BJ (cell line): ENCODE measurements at places on chromosomes 5 and 9.

DNA sequence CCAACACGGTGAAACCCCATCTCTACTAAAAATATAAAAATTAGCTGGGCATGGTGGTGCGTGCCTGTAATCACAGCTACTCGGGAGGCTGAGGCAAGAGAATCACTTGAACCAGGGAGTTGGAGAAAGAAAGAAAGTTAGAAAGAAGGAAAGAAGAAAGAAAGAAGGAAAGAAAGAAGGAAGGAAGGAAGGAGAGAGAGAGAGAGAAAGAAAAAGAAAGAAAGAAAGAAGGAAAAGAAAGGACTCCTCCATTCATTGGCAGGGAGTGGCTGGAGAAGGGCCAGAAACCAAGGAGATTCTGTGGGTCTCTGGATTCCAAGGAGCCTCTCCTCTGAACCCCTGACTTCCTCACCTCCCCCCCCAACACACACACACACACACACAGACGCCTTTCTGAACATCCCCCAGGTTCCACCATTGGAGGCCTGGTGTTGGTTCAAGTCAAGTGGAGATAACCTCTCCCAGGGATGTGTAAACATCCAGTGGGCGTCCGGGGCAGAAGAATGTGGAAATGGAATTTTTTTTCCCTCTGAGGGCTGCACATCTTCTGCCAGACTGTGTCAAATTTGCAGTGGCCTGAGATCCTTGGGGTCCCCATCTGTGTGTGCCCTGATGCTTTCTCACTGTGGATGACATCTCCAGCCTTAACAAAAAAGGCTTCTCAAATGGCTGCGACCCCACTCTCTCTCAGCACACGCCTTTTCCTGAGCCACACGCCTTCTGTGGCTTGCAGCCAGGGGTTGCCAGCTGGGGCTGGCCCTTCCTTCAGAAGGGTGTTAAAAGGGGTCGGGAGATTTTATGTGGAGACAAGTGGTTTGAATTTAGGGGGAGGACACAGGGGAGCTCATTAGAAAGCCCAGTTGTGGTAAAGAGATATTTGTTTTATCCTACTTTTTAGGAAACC, 109.3 kb upstream of the HAND1 start:
- DNase-seq = no peak

- DNase-seq = peak; percentile 14
Observed at GRCh38 chr9:87149799-87150198, 202.5 kb upstream of the GAS1 start.

- DNase-seq = no peak
Observed at GRCh38 chr5:96229188-96229587, 203.9 kb downstream of the PCSK1 start.

GRCh38 chr5:57529864-57530263, 47.3 kb upstream of the ACTBL2 start:
- DNase-seq = no peak

GRCh38 chr5:173855162-173855994, 32.8 kb upstream of the CPEB4 start:
- DNase-seq = no peak

GRCh38 chr9:93949073-93949693, 6.0 kb downstream of the BARX1 start:
- DNase-seq = no peak

DNA sequence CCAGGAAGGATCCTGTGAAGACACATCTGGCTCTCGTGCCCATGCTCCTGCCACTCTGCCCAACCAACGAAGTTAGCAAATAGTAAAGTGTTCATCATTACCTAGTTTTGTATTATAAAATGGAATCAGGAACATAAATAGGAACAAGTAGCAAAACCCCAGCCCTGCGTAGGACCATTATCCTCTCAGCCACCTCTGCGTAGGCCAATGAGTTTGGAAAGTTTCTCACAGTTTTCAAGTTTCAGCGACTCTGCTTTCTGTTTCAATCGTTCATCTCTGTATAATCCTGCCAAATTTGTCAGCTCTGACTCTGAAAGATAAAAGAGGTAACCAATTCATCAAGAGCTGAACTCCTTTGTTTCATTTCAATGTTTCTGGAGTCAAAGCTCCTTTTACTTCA, 10.1 kb upstream of the SPATA24 start:
- no peak for DNase-seq

- no peak for DNase-seq
Observed at GRCh38 chr5:52013523-52013922, 630.3 kb downstream of the ISL1 start.

GRCh38 chr9:91746357-91746756, 203.7 kb downstream of the ROR2 start:
- DNase-seq = no peak

GRCh38 chr5:40474250-40474649, 205.5 kb upstream of the PTGER4 start:
- no peak for DNase-seq

GRCh38 chr5:163914910-163915309, 409.5 kb downstream of the MAT2B start:
- DNase-seq = no peak

DNA sequence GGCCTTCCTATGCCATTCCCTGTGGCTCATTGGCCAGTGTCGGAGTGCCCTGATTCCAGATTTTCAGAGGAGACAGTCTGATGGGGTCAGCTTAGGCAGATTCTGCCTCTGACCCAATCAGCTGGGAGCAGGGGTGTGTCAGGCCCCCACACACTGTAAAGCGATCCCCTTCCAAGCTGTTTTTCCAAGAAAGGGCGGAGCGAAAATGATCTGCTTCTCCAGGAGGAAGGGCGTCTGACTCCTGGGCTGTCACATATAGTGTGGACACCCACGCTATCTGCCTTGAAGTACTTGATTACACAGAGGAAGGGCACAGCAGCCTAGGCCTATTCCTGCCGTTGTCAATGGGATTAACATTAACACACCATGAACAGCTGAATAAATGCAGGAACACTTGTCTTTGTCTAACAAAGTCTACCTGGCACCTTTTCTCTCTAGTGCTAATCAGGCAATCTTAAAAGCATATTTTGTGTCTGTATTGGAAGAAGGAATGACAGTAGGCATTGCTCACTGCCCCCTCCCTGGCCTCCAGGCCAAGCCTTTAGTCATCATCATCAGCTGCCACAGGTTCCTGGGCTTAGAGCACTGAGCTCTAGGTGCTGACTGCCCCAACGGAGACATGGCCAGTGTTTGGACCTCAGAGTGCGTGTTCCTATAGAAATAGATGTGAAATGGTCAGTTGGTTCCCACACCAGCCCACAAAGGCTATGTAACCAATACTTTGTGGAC, 218.7 kb downstream of the MELK start:
- DNase-seq = no peak

GRCh38 chr5:60830581-60831127, 13.4 kb downstream of the ELOVL7 start:
- DNase-seq = no peak

GRCh38 chr9:134870301-134870694, 10.3 kb upstream of the FCN2 start:
- DNase-seq = no peak

DNA sequence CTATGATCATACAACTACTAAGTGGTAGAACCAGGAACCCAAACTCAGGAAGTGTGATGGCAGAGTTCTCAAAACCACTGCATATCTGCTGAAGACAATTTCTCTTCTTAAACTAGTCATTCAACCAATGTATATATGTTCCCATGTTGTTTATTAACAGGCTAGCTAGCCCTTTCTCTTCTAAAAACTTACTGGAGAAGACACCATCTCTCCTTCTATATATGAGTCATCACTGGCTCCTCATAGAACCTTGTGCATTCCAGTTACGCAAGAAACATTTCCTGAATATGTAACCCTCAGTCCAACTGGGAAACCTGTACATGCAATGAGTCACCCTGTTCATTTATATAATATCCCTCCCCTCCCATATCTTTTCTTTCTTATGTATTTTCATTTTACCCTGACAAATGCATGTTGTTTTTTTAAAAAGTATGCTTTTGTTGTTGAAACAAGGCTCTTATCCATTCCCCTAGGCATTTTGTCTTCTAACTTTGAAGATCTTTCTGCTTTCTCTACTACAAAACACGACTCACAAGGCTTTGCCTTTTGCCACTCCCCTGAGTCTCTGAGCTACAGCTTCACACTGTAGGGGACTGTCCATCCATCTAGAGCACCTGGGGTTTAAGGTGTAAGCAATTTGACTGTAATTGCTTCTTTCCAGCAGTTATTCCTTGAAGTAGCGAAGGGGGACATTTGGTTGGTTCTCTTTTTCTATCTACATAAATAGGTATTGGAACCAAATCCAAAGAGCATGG, 119.5 kb downstream of the ANXA1 start:
- peak; percentile 8 for DNase-seq

- no peak for DNase-seq
Observed at GRCh38 chr9:133727876-133728441, 10.2 kb downstream of the SARDH start.

- DNase-seq = no peak
Observed at GRCh38 chr9:79706512-79706911, 134.7 kb downstream of the TLE4 start.

DNA sequence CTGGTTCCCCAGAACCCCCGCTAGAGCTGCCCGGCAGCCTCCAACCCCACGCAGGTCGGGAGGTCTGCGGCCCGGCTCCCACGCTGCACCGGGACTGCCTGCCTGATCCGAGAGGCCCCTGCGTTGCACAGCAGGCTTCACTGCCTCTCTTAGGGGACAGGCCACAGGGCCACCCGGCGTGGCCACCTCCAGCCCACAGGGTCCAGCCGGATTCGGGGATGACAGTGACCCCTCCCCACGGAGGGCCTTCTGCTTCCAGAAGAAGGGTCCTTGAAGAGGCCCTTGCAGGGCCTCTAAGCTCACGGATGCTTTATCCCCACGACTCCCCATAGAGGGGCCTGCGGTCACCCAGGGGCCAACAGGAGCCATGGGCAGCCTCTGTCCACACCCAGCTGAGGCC, 66.1 kb upstream of the PPP1R26 start:
- DNase-seq = no peak

- no peak for DNase-seq
Observed at GRCh38 chr5:178305801-178306200, 73.2 kb upstream of the PHYKPL start.

- DNase-seq = no peak
Observed at GRCh38 chr5:95731571-95732554, 727 bp downstream of the RHOBTB3 start.

- no peak for DNase-seq
Observed at GRCh38 chr5:143464723-143465490, 61.4 kb upstream of the NR3C1 start.

DNA sequence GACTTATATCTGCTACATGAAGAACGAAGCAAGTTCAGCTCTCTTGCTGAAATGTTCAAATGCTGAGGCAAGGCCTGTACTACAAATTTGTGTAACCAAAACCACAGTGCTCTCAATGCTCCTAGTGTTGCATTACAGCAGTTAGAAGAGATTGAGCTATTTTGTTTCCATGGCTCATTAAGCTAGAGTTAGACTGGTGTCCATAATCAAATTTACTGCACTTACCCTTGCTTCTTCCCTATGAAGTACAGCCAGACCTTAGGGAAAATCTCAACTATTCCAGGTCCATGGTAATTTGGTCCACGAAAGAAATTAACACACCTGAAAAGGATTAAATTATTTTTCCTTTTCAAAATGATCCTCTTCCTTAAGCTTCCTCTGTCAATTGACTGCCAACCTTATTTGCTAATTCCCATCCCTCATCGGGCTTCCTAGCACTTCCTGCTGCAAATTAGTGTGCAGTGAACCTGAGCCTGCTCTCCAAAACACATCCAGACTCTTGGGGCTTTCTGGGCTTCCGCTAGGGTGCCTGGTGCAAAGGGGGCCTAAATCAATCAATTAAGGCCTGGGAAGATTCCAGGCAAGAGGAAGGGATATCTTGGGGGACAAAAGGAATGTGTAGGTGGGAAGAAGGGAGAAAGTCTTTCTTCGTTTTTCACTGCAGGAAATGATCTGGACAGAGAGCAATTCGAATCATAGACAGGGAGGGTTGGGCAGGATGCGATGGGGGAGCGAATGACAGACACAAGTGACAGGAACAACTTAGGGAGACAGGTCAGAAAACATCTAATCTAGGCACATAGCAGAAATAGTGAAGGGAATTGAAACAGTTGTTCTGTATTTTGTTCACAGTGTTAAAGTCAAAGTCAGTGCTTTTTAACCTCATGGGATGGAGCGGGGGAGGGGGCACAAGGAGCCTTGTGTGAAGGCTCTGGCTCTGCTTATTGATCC, 542.4 kb downstream of the RAB3C start:
- no peak for DNase-seq

GRCh38 chr5:138954257-138955012, 79.3 kb upstream of the LRRTM2 start:
- DNase-seq = no peak

DNA sequence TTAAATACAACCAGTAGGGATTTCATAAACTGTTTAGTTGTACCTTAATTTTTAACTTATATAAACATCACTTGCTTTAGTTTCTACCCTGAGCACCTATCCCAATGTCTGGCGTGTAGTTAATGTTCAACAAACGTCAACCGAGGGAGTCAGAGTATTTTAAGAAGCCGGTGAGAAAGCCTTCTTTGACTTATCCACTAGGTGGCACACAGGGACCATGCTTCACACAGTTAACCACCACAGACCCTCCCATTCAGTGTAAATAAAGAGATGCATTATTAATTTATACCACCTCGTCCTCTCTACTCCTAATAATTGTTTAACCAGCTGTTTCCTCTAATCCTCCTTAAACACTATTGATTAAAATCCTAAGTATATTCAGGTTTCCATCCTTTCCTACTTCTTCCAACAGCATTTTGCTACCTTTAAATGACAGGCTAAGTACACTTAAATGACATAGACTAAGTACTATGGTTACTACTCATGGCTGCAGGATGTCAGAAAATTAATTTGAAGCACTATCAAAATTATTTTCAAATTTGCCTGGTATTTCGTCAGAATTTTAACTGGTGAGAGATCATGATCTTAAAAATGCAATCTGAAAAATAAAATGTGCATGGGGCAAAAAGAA, 2.3 kb downstream of the HAPLN1 start:
- DNase-seq = no peak

DNA sequence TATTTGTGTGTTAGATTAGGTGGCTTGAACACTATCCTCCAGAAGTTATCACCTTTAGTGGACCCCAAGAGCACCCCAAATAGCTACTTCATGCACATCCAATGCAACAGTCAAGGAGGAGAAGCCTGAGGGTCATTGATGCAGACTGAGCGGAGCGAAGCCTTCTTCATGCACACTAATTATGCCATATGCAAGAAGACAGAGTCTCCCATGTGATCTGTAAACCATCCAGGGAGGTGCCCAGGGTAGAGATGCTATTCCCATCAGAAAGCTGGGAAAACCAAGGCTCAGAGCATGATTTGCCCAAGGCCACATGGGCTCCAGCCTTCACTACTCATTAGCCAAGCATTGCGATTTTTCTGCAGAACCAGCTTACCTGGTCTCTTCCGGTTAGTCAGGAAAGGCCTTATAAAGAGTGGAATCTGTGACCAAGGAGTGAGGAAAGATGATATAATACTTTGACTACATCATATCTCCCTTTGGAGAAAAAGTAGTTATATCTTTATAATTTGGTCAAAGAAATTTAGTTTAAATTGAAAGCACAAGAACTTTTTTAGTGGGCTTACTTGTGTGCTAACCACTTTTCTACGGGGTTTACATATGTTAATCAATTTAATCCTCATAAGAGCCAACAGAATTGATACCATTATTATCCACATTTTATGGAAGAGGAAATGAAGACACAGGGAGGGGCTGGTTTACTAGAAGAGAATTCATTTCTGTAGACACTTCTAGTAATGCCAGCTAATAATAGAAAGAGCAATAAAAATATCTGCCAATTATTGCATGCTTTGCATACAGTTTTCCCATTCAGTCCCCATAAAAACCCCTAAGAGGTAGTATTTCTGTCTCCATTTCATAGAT, 220.0 kb downstream of the ESM1 start:
- no peak for DNase-seq
